Stimulated activated CD8-positive, alpha-beta memory T cell treated with anti-CD3 and anti-CD28 coated beads, Interleukin-12 subunit alpha, Interleukin-12 subunit beta, amount 100 ng/mL, for 1 hour (primary cell): ENCODE measurements at places on chromosomes 6 and 20.

GRCh38 chr6:32529697-32530430 lies at the start of gene HLA-DRB5:
Gene HLA-DRB5 (minus strand): TSS chr6:32530287. CDS start chr6:32530224, 63 bp downstream.
- DNase-seq, result peak; percentile 1

DNA sequence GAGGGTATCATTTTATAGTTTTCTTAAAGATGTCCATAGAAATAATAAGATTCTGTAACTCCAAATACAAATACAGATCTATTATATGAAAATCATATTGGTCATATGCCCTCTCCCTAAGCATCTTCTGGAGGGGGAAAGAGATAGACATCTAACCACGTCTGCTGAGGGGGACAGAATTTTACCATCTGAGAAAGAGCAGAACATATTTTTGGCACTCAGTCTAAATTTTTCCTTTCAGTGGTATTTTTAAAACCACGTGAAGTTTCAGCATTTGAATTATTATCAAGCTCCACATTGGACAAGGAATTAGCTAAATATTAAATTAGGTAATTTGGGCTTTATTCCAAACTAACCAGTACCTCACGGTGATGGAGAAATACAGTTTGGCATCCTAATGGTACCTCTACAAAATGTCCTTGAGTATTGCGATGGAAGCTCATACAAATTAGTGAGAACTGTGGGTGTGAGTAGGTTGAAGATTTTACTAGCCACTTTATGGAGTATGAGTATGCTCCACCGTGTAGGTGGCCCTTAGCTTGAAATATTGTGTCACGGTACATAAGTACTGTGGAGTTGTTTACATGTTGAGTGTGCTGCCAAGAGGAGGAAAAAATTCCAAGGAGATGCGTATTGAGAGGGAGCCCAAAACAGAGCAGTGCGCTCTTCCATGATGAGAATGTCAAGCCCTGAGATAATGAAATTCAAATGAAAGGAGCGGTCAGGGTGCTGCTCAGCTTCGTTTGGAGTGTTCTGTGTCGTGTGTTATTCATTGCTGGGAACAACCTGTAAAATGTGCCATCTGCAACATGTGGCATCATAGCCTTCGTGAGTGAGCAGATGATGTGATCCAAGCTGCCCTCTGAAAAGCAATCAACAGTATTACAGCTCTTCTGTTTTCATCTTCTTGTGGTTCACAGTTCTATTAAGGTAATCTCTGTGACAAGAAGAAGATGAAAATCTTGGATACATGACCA lies 48.4 kb upstream of the PHACTR2 start:
- no peak for DNase-seq

DNA sequence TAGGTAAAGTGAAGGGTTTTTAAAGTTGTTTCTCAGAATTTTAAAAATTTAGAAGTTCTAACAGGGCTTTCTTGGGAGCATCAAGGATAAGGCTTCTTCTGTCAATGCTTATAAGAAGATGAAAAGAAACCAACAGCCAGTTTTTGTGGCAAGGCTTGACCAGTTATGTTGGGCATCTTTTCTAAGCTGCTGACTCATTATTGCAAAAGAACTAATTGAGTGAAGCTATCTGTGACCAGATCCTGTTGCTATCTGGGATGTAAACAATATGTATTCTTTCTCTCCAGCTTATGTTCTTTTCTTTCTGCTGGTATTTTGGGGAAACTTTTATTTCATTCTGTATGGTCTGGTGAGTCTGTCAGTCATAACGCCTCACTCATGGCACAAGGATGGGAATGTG lies 643.8 kb downstream of the HDGFL1 start:
- DNase-seq, result no peak

DNA sequence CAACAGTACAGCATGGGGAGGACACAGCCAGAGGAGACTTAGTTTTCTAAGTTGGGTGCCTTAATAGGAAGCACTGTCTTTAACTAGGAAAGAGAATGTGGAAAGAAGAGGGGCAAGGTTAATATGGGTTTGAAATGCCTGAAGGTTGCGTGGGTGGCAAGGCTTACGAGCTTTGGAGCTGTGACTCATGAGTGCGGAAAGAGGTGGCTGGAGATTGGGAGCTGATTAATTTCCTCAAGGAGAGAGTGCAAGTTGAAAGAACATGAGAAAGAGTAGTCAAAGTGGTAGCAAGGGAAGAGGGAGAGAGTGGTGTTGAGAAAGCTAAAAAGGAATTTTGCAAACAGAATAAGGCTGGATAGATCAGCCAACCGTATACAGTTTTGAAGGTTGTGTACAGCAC lies 315.1 kb upstream of the PRND start:
- no peak for DNase-seq

DNA sequence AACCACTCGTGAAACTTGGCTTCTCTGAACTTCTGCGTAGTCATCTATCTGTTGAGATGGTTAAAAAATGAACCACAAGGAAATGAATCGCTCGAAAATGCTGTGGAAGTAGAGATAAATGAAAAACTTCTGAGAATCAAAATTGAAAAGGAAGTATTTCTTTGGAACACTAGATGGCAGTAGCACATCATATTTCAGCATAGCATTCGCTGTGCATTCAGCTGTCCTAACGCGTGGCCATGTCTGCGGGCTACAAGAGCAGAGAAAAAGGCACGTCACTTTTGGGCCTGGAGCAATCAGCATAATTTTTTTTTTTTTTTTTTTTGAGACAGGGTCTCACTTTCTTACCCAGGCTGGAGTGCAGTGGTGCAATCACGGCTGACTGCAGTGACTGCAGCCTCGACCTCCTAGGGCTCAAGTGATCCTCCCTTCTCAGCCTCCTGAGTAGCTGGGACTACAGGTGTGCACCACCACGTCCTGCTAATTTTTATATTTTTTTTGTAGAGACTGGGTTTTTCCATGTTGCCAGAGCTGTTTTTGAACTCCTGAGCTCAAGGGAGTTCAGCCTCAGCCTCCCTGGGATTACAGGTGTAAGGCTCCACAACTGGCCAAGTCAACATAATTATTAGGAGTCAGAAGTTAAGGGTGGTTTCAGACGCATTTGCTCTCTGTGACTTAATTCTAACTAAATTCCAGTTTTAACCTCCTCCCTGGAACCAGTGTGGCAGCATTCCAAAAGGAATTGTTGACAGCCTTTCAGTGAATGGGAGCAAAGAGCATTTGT lies 8.8 kb upstream of the PERP start:
- DNase-seq, result peak; percentile 13

GRCh38 chr20:1810572-1810925 lies 84.7 kb upstream of the SIRPA start:
- no peak for DNase-seq

DNA sequence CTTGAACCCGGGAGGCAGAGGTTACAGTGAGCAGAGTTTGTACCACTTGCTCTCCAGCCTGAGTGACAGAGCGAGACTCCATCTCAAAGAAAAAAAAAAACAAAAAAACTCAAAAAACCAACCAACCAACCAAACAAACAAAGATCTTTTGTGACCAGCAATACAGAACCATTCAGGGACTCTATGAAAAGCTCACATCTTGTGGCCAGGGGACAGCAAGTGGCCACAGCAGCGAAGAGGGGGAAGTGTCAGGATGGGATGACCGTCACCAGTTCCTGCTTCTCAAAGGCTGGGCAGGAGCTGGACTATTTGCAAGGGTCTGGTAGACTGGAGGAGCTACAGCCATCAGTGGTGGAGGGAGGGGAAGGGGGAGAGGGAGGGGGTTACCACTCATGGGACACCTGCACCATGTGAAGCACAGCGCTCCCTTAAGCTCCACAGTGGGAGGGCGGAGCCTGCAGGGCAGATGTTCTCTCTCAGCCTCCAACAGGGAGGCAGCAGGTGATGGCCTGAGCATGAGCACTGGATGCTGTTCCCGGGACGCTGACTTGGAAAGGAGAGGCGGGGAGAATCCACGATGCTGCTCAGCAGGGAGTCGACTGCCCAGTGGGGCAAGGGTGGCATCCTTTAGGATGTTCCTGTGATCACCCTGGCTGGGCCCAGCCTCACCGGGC lies 19.7 kb upstream of the ULBP3 start:
- DNase-seq, result no peak

- DNase-seq, result no peak
These were observed 173.3 kb downstream of the PRDM13 start for GRCh38 chr6:99779631-99780555.

GRCh38 chr20:11769825-11770224 lies 147.9 kb upstream of the BTBD3 start:
- DNase-seq, result no peak

DNA sequence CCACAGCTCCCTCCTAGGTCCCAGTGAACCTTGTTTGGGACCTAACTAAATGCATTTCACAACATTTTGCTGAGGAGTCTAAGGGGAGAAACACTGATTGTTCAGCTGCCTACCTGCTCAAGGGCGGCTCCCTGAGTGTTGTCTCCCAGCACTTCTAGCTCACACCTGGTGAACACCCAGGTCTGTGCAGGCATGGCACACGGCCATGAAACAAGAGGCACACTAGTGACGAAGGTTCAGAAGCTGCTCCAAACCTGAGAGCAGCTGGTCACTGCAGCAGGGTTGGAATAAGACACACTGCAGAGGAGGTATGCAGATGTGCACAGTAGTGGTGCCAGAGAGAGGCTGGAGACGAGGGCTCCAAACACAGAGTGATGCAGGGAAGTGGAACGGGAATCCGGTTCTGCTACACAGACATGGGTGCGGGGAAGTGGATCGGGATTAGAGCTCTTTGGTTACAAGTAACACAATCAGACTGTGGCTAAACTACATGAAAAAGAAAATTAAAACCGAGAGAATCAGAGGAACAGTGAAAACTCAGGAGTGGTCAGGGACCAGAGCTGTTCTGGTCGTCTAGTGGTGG lies 486.1 kb upstream of the CDH4 start:
- DNase-seq, result no peak

GRCh38 chr20:26163890-26164289 lies 467.2 kb upstream of the ZNF337 start:
- no peak for DNase-seq

- no peak for DNase-seq
These were observed 113.1 kb downstream of the SULF2 start for GRCh38 chr20:47672166-47672565.

- DNase-seq, result no peak
These were observed 112.8 kb upstream of the INSM1 start for GRCh38 chr20:20255099-20255498.

- no peak for DNase-seq
These were observed 49.3 kb downstream of the SPATA2 start for GRCh38 chr20:49866051-49866450.

DNA sequence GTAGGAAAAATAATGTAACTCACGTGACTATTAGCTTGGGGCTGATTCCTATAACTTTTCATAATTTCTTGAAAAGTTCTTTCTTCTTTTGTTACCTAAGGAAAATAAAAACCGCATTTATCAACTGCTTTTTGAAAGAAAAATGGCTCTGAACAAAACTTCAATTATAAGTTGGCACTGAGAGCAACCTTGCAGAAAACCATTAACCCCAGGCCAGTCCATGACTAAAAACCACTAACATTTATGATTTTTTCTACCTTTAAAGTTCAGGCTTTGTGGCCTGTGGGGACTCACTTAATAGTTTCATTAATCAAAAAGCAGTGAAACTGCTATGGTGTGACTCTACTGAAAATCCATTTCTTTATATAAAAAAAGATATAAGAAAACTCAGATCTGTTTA lies 69.1 kb upstream of the SAMHD1 start:
- no peak for DNase-seq
